ENCODE measurements at places on chromosomes 16 and 17. TPM values are rescaled to one million over a fixed set of nuclear protein-coding genes. Genes with fewer than 3 reads are reported as not detected.

DNA sequence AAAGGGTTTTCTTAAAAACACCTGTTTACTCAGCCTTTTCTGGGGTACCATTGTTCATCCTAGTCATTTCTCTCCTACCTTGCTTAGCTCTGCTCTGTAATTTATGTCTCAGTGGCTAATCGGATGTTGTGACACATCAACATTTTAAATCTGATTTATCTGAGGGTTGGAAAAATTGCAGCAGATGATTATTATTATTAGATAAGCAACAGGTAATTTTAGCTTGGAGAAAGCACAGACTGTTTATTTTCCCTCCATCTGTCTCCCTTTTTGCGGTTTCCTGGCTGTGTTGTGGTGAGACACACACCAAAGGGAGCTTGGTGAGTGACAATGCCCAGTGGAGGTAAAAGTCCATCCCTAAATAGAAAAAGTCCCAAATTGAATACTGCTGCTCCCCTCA is 389.9 kb downstream of the UTP18 start:
- DNase-seq = no peak

- DNase-seq = peak; percentile 56
These were observed 218.8 kb downstream of the IRF8 start for GRCh38 chr16:86117756-86118155.

DNA sequence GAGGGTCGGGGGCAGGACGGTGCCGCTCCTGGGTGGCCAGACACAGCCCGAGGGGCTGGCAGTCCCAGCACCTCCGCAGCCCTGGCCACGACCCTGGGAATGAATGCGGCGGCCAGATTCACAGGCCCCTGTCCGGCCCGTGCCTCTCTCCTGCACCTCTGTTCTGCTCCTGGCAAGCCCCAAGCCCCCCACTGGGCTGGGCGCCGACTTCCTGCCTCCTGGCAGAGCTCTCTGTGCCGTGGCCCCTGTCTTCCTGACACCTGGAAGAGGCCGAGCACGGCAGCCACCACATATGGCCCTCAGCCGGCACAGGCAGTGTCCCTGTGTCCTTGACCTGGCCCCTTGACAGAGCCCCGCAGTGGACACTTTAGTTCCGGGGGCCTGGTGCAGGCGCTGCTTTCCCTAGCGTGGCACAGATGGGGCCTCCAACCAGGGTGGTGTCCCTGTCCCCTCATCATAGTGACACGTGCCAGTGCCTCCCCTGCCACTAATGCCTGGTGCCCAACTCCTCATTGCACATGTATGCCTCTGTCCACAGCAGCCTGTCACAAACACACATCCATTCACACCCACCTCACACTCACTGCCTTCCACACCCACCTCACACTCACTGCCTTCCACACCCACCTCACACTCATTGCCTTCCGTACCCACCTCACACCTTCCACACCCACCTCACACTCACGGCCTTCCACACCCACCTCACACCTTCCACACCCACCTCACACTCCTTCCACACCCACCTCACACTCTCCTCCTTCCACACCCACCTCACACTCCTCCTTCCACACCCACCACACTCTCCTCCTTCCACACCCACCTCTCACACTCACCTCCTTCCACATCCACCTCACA is 110.6 kb upstream of the PLCG2 start:
- no peak for DNase-seq

DNA sequence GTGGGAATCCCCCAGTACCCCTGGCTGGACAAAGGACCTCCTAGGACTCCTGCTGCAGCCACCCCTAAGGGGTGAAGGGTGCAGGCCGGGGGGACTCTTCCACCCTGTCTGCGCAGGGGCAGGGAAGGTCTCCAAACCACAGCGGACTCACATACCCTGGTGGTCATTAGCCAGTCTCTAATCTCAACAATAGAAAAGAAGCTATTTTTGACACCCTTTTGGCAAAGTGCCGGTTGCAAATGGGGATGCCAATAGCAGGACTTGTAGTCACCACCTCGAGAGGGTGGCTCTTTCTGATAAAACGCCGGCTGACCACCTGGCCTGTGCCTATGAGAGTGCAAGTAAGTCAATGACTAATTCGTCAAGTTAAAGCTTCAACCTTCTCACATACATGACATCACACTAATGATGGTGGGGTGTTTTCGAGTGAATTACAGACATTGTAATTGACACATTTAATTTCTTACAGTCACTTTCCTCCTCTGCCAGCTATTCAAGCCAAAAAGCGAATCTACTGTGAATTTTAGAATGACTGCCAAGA is 23.1 kb upstream of the DNAH17 start:
- no peak for DNase-seq

DNA sequence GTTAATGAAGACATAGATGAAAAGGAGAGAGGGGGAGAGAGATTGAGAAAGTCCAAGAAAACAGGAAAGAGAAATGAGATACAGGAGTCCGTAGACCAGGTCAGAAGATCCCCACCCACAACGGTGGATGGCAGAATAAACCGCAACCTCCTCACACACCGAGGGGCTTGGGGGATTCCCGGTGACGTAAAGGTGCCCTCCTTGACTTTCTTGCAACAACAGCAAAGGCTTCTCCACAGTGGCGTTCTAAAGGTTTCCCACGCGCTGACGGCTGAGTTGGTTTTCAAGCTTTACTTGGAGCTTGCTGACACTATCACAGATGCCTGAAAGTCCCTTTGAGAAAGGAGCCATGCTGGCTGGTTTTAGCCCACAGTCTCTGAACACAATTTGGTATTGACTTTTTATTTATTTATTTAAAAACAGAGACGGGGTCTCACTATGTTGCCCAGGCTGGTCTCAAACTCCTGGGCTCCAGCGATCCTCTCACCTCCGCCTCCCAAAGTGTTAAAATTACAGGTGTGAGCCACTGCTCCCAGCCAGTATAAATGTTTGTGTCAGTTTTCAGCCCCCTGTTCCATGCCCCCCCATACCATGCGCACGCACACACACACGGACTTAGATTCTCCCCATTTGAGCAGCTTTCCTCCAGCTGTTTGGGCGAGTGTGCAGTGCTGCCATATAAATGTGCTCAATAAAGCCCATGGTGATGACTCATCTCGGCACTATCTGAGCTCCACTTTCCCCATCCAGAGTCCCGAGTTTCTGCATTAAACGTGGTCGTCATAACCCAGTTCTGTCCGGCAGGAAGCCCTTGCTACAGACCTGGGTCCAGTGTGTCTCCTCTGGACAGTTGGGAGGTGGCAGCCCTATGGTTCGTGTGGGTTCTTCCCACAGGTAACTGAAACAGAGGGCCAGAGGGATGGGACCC is 33.0 kb upstream of the SEC14L1 start:
- no peak for DNase-seq

DNA sequence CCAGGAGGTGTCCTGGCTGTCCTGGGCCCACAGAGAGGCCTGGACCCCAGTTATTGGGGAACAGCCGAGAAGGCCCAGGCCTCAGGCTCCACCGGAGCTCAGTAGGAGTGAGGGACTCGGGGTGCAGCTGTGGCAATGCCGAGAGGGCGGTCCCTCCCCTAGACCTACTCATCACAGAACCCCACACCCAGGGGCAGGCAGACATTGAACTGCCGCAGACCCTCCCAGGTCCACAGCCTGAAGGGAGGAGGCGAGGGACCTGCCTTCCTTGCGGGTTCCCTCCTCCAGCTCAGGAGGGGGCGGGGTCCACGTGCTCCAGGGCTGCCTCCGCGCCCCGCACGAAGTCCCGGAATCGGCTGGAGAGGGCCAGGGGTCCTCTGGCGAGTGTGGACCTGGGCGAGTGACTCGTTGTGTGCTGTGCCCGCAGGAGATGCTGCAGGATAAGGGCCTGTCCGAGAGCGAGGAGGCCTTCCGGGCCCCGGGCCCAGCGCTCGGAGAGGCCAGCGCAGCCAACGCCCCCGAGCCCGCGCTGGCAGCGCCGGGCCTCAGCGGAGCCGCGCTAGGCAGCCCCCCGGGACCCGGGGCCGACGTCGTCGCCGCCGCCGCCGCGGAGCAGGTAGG is 3.9 kb downstream of the TBX4 start:
- peak; percentile 52 for DNase-seq

DNA sequence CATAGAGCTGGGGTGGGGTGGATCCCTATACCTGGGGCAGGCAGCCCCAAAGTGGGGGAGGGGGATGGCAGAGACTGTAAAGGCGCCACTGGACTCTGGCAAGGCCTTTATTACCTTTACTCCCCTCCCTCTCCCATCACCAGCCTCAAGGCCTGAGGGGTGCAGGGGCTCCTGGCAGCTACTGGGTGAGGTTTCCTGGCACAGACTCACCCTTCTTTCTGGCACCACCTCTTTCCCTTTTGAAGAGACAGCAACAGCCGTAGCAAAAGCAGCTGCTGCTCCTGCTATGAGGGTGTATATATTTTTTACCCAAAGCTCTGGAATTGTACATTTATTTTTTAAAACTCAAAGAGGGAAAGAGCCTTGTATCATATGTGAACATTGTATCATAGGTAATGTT is 17.6 kb downstream of the RAPGEFL1 start:
- no peak for DNase-seq

GRCh38 chr16:83458612-83459011 is 349.2 kb upstream of the HSBP1 start:
- no peak for DNase-seq

- DNase-seq = peak; percentile 71
These were observed 47.3 kb downstream of the TBC1D16 start for GRCh38 chr17:79988185-79988971.

GRCh38 chr16:11493531-11493929 is 93.2 kb downstream of the LITAF start:
- DNase-seq = no peak

DNA sequence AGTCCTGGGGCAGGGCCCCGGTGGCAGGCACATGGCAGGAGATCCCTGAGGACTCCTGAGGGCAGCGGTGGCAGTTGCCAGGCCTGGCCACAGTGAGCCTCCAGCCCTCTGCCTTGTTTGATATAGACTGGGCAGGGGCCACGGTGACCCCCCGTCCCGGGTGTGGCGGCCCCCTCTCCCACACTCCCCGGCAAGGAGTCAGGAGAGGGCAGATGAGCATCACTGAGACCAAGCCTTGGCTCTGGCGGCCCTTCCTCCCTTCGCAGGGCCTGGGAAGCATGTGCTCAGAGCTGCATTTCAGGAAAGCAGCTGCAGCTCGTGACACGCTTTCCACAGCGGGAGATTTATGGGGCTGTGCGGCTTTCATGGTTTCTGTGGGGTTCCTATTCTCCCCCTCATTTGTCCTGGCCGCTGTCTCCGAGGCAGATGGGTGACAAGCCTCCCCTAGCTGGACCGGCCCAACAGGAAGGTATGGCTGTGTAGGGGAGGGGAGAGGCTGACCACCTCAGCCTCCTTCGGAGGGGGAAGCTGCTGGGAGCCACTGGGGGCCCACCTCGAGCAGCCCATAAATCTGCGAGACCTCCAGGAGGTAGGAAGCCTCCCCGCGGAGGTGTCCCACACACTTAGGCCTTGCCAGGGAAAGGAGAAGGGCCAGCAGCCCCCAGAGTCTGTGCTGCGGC is 211.4 kb downstream of the NTN1 start:
- peak; percentile 85 for DNase-seq

DNA sequence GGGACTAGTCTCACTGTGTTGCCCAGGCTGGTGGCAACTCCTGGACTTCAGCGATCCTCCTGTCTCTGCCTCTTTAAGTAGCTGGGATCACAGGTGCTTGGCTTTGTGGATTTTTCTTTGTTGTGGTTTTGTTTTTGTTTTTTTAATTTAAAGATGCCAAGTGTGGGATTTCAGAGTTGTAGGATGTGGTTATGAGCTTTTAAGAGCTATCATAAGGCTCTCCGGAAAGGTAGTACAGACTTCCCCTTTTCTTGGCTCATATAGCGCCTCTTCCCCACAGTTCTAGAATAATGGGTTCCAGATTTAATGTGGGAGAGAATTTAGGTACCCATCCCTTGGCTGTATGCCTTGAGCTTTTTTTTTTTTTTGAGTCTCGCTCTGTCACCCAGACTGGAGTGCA is 17.1 kb downstream of the AKAP1 start:
- no peak for DNase-seq

DNA sequence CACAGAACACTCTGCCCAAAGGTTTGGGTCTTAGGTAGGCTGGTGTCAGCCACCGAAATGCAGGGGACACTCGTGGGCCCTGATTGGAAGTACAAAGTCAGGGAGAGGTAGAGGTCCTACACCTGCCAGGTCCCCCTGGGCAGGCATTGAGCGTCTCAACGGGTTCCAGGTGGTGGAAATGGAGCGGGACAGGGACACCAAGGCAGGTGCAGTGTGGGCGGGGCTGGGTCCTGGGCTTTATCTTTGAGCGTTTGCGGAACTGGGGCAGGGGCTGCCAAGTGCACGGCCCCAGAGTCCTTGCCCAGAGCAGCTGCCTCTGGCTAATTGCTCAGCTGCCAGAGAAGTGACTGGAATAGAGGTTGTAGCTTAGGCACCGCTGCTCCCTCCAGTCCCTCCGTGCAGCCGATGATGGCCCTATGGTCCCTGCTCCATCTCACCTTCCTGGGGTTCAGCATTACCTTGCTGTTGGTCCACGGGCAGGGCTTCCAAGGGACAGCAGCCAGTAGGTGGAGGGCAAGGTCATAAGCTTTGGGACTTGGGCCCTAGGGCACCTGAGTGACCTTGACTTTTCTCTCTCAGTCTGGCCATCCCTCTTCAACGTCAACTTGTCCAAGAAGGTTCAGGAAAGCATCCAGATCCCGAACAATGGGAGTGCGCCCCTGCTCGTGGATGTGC is at the start of gene ZACN:
Gene ZACN, plus strand, starts transcription at position 323 of the 675 bp plus-strand sequence. Its CDS starts 83 bp downstream, at position 406.
- DNase-seq = no peak

- no peak for DNase-seq
These were observed 9.4 kb downstream of the BAHCC1 start for GRCh38 chr17:81404558-81405165.

- DNase-seq = no peak
These were observed 4.7 kb downstream of the SMTNL2 start for GRCh38 chr17:4588898-4589625.

- DNase-seq = no peak
These were observed 19.1 kb downstream of the CDIP1 start for GRCh38 chr16:4519274-4520058.

- DNase-seq = no peak
These were observed 26.9 kb downstream of the RGS9 start for GRCh38 chr17:65163990-65164495.

GRCh38 chr17:42289611-42290181 is 1.4 kb downstream of the STAT5A start:
- DNase-seq = peak; percentile 62

DNA sequence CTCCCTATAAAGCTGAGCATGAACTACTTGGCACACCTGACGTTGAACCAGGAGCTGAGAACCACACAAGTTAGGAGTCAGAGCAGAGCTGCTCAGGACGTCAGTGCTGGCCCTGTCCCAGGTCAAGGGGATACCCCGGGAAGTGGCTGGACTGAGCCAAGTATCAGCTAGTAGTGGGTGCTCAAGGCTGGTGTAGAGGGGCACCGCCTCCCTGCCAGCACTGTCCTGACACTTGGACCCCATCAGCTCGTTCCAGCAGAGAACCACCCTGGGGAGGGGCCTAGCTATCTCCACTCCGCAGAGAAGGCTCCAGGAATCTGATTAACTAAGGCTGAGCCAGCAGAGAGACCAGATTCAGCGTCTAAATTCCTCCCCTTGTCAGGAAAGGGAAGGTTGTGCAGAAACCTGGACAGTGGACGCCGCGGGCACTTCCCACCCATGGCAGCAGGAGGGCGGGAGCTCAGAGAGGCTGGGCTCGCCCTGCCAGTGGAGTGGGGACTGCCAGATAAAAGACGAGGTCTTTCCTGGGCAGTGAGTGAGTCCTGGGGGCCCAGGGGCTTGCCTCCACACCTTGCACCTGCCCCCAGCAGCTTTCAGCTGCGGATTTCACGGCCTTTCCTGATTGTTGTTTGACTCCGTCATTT is 21.0 kb downstream of the C16orf90 start:
- no peak for DNase-seq

KCNH6 gene
- not detected for total RNA-seq

ACSF2 gene
- 8.2 TPM for total RNA-seq

CFAP97D1 gene
- not detected for total RNA-seq

GRAP gene
- 3.0 TPM for total RNA-seq

CDH1 gene
- 1.1 TPM for total RNA-seq

TUBB3 gene
- total RNA-seq = 35.0 TPM

PIRT gene
- total RNA-seq = 5.2 TPM

NUTF2 gene
- total RNA-seq = 89.2 TPM

TANC2 gene
- total RNA-seq = 9.2 TPM

Measured in sigmoid colon (tissue), 7 donors.